ENCODE measurements at places on chromosomes 3 and 15. TPM values are rescaled to one million over a fixed set of nuclear protein-coding genes. Genes with fewer than 3 reads are reported as not detected.

- DNase-seq, result no peak
Observed at GRCh38 chr3:181464033-181464694, 247.6 kb upstream of the SOX2 start.

- peak; percentile 12 for DNase-seq
Observed at GRCh38 chr3:184525337-184526087, 36.1 kb upstream of the EPHB3 start.

GRCh38 chr3:155995525-155996370 is 124.6 kb upstream of the KCNAB1 start:
- DNase-seq, result peak; percentile 13

GRCh38 chr15:56812221-56812620 is 78.9 kb upstream of the ZNF280D start:
- DNase-seq, result no peak

Gene MYZAP
- total RNA-seq, result 1.2 TPM

DNA sequence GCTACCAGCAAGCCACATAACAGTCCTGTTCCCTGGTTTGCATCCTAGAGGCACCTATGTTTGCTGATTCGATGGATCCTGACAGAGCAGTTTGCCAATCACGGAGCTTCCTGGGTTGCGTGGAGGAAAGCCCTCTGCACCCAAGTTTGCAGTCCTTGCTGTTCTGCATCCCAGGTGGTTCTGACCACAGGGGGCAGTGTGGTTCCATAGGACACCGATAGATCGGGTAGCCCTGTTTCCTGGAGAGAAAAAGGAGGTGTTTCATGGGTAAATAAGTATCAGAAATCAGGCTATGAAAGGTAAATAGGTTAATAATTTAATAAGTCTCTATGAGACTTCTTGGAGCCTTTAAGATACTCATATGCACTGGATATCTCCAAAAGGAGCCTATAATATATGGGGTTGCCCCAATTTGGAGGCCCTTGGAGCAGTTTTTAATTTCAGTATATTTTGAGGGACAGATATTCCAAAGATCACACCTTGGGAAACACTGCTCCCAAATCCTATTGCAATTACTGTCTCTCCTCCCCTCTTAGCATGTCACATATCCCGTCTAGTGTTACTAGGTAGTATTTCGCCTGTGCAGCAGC is 194.6 kb upstream of the TPM1 start:
- DNase-seq, result peak; percentile 20

DNA sequence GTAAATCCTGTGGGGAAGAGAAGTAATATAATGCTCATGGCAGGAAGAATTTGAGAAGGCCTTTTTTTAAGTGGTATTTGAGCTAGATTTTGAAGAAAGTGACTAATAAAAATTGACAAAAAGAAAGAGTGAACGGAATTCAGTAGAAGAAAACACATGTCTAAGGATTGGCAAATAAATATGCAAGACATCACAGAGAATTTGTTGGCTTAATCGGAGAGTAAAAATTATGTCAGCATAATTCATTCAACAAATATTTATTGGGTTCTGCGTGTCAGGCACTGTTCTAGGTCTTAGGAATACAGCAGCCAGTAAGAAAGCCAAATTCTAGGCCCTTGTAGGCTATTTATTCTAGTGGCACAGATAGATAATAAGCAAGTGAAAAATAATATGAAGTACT is 33.6 kb upstream of the LEKR1 start:
- no peak for DNase-seq

DNA sequence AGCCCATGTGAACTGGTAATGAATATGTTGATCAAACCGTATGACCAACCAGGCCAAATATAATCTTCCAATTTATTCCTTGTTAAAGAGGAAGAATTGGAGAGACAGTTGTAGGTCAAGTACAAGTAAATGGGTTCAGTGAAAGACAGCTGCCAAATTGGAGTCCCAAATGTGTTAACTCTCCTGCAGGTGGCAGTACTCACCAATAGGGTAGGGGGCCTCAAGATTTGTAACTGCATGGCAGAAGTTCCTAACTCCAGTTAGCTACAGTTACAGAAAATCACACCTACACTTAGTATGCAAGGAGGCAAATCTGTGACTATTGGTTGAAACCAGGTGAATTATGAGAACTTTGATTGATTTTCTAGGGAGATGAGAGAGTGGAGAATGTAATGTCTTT is 278.0 kb downstream of the ZBBX start:
- DNase-seq, result no peak

Gene PIF1
- 0.58 TPM for total RNA-seq

Gene C3orf85
- total RNA-seq, result not detected

DNA sequence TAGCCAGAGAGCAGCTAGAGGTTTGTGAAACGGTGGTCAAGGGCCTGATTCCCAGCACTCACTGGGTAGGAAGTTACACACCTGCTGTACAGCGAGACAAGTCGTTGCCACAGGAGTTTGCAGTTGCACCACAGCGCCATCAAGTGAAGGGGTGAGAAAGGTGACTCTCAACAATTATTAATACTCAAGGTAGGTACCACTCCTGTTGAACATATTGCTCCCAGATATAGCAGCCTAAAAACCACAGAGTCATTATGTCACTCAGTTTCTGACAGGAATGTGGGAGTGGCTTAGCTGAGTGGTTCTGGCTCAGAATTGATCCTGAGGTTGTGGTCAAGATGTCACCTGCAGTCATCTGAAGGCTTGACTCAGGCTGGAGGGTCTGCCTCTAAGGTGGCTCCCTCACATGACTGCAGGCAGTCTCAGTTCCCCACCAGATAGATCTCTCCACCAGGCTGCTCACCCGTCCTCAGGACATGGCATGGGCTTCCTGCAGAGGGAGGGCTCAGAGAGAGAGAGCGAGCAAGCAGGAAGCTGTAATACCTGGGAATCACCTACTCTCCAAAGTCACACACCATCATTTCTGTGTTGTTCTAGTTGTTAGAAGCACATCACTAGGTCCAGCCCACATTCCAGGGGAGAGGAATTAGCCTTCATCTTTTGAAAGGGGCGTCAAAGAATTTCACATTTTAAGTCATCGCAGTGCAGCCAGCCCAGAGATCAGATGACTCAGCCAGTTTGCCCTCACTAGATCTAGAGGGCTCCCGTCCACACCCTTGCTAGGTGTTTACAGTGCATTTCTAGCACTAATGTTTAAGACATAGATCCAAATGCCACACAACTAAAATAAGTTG is 17.0 kb upstream of the ANO10 start:
- peak; percentile 13 for DNase-seq

DNA sequence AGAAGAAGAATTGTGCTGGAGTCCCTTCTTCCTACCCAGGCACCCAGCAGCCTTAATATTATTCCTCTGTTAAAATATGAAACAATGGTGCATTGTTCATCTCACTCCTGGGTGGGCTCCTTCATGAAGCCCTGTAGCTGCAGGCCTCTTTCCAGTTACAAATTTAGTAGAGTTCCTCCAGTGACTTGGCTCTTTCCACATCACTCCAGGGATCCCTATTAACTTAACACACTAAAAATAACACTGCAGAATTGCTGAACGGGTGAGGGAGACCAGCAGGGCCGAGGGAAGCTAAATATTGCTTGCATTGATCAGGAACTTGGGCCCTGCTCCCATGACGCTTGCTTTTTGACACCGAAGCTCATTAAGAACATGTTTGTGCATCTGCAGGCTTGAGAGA is 142.3 kb downstream of the PDCD6IP start:
- DNase-seq, result no peak

GRCh38 chr15:38520035-38520434 is 44.6 kb downstream of the RASGRP1 start:
- no peak for DNase-seq

- DNase-seq, result no peak
Observed at GRCh38 chr3:187181454-187182170, 15.7 kb upstream of the RTP1 start.

GRCh38 chr3:4988983-4989834 is 10.0 kb downstream of the BHLHE40 start:
- DNase-seq, result no peak

- DNase-seq, result no peak
Observed at GRCh38 chr3:197880491-197881269, 69.3 kb upstream of the RPL35A start.

Data from CD4-positive, alpha-beta memory T cell (primary cell).